ENCODE measurements at places on chromosomes 1 and 21.

- no peak for DNase-seq
Observed at GRCh38 chr1:43121256-43121900, 50.7 kb downstream of the EBNA1BP2 start.

GRCh38 chr1:220291580-220291979 is 19.3 kb upstream of the RAB3GAP2 start:
- DNase-seq = no peak

- DNase-seq = no peak
Observed at GRCh38 chr1:3093898-3094626, 25.1 kb downstream of the PRDM16 start.

DNA sequence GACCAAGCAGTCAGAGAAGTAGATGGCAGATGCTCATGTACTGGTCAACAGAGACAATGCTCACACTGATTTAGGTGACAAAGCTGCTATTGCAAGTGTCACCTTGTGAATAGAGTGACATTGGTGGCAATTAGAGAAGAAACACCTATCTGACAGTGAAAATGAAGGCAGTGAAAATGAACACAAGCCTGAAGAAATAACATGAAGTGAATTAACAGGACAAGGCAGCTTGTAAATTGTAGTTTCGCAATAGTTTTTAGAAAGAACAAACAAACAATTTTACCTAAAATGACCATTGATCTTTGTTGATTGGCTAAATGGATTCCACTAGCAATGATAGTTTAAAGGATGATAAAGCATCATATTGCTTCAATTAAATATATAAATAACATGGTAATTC is 1389.5 kb downstream of the PLA2G4A start:
- DNase-seq = no peak

GRCh38 chr1:186057086-186057485 is 318.0 kb downstream of the TPR start:
- DNase-seq = no peak

GRCh38 chr1:99648107-99648506 is 2.2 kb downstream of the PALMD start:
- no peak for DNase-seq

GRCh38 chr1:210688512-210689234 is 360.0 kb downstream of the HHAT start:
- DNase-seq = no peak

DNA sequence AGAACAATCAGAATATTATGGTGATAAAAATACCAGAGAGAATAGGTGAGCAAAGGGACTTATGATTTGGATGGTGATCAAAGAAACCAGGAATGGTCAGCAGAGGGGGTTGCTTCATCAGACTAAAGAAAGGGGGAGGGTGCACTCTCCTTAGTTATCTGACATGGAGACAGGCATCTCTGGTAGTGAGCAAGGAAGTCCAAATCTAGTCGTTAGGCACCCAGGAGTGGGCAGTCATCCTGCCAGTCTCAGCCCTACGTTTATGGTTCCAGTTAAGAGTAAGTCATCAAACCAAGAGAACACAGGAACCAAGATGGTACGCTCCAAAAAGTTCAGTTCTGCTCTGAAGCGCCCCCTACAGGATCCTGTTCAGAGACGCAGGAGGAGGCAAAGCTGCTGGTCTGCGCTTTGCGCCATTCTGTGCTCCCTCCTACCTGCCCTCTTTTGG is 28.6 kb downstream of the EBNA1BP2 start:
- no peak for DNase-seq

- no peak for DNase-seq
Observed at GRCh38 chr1:227901906-227902640, 45.7 kb downstream of the WNT9A start.

DNA sequence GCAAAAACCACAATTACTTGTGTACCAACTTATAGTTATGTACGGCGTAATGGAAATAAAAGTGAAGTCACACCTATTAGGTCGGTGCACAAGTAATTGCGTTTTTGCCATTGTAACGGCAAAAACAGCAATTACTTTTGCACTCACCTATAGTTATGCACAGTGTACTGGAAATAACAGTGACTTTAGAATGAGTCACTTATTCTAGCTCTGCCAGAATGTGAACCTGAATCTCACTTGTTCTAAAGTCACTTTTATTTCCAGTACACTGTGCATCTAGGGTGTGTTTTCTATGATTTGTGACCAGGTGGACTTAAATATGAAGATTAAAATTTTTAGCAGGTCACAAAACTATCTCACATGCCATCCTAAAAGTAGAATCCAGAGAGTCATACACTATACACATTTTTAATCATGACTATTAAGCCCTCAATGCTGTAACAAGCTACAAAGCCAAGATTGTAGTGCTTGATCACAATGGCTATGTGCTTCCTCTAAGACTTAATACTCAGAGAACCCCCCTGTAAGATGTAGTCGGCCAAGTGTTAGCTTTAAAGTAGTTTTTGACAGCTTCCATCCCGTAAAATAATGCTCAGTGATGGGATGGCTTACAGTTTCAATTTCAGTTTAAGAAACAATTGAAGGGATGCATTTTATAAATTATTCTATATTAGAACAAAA is 218.8 kb downstream of the NEGR1 start:
- DNase-seq = no peak

DNA sequence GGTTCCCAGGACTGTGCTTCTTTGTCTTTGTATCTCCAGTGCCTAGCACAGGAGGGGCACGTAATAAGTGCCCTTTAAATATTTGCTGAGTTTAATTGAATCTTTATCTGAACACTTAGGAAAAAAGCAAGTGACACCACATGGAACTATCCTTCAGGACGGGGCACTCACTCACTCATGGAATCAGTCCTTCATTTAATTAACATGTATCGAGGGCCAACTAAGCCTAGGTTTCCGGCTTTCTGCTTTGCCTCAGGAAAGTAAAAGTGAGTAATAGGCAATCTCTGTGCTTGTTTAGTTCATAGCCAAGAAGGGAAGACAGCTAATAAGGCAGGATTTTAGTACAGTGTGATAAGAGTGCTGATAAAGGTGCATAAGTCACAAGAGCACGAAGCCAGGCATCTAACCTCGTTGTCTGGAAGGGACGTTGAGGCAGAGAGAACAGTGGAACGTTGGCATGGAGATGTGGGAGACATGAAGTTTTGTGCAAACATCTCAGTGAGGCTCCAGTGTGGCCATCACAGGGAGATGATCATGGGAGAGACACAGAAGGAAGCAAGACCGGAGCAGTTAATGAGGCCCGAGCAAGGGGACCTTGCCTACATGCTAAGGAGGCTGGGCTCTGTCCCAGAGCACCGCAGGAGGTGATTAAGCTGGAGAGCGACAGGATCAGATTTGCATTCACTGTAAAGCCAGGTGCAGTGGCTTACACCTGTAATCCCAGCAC is 54.1 kb upstream of the TRIM67 start:
- DNase-seq = no peak

- no peak for DNase-seq
Observed at GRCh38 chr1:177306981-177307380, 136.2 kb downstream of the BRINP2 start.

- DNase-seq = no peak
Observed at GRCh38 chr1:9996624-9997582, at the start of gene RBP7. Gene RBP7, plus strand, starts transcription at chr1:9997228. Its CDS starts 31 bp downstream, at chr1:9997259.

GRCh38 chr1:233102341-233102740 is 151.9 kb downstream of the NTPCR start:
- DNase-seq = no peak

GRCh38 chr1:183926983-183927382 is 110.5 kb downstream of the COLGALT2 start:
- no peak for DNase-seq

- no peak for DNase-seq
Observed at GRCh38 chr1:9213956-9214355, 20.6 kb upstream of the H6PD start.

- DNase-seq = no peak
Observed at GRCh38 chr1:31433396-31433930, 20.4 kb downstream of the SERINC2 start.

- DNase-seq = no peak
Observed at GRCh38 chr1:14922942-14923726, 230.4 kb upstream of the TMEM51 start.
